Esophagus squamous epithelium (tissue), 5 donors: ENCODE measurements at places on chromosomes 16 and 17.

- DNase-seq, result no peak
These were observed 431 bp downstream of the SLFN11 start for GRCh38 chr17:35372846-35373533.

- no peak for DNase-seq
These were observed 7.4 kb upstream of the EEF2K start for GRCh38 chr16:22198547-22199293.

DNA sequence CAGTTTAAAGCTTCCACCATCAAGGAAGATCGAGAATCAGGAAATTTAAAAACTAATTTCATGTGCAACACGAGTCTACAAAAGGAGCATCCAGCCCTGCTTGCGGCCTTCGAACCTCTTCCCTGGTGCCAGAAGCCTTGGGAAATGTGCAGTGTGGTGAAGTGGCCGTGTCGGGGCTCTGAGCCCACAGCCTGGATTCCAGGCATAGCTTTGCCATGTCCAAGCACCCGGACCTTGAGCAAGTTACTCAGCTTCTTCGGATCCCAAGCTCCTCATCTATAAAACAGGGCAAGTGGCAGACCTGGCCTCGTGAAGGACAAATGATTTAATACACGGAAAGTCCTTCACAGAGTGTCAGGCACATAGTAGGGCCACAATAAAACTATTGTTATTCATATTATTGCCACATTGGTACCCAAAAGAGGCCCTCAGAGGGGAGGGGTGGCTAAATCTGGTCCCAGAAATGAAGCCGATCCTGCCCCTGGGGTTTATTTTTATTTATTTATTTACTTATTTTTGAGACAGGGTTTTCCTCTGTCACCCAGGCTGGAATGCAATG, 34.8 kb downstream of the COTL1 start:
- no peak for DNase-seq

GRCh38 chr16:57999971-58000705, at the start of gene ZNF319:
TSS of gene ZNF319 (minus strand) at chr16:58000672. CDS start at chr16:57998265, 2,407 bp downstream.
- DNase-seq, result no peak

DNA sequence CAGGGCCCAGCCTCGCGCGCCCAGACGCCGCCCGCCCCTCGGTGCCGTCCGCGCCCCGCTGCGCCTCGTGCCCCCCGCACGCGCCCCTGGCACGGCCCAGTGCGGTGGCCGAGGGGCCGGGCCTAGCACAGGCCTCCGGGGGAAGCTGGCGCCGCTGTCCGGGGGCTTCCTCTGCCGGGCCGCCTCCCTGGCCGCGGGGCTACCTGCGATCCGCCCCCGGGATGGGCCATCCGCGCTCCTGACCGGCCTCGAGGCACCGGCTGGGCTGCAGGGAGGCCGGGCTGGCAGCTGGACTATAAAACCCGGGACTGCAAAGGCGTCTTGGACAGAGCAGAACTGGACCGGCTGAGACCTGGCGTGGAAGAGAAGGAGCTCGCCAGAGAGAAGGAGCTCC, 783 bp downstream of the BHLHA9 start:
- no peak for DNase-seq

DNA sequence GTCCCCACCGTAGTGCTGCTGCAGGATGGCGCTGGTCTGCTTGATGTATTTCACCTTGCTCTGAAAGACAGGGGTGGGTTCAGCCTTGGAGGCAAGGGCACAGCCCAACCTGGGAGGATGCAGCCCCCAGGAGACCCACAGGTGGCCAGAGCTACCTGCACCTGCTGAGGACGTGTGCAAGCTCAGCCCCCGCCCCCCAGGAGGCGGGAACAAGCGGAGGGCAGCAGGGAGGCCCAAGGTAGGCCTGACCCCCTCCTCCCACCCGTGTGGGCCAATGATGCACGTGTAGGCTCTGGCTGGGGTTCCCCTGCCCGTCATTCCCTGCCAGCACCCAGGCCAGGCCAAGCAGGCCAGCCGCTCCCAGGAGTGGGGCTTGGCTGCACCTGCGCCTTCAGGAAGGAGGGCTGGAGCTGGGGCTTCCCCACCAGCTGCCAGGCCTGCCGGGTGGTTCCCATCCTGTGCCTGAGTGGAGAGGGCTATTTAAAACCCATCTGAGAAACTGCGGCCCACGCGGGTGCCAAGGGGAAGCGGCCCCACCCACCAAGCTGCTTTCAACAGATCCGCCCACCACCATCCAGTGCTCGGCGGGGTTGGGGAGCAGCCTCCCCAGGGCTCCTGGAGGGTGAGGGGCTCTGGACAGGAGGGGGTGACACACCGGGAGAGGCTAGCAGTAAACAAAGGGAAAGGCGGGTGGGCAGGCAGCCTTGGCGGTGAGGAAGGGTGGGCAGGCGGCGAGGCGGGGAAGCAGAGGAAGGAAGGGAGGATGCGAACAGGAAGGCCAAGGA, 3.8 kb downstream of the NTHL1 start:
- DNase-seq, result no peak

- DNase-seq, result no peak
These were observed 457.7 kb downstream of the XYLT1 start for GRCh38 chr16:17013038-17013437.

DNA sequence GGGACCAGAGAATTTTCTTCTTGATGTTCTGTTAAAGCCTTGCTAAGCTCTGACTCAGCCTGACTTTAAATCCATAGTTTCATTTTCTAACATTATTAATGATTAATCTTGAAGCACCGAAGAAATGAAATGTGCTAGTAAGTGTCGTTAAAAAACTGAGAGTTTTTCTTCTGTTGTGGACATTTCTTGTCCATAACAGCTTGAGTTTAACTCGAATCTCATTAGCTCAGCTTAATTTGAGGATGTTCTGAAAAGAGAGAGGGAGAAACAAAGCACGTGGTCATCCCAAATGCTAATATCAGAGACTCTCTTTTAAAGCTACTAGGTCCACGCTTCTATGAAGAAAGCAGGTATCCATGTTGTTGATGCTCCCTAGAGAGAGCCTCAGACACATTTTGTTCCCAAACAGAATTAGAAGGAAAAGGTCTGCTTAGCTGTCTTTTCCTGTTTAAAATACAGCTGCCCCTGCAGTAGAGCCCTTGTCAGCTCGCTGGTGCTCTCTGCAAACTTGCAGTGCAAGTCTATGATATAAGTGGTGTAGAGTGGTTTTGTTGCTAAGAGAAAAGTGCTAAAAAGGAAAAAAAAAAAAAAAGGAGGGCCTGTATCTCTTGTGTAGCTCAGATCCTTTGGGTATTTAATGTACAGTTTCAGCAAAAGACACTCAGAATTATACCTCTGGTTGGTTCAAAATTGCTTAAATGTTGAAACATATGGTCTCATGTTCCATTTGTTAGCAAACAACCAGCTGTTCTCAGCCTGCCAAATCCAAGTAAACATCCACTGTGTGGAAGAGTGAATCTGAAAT, 191.1 kb upstream of the TBX2 start:
- no peak for DNase-seq

DNA sequence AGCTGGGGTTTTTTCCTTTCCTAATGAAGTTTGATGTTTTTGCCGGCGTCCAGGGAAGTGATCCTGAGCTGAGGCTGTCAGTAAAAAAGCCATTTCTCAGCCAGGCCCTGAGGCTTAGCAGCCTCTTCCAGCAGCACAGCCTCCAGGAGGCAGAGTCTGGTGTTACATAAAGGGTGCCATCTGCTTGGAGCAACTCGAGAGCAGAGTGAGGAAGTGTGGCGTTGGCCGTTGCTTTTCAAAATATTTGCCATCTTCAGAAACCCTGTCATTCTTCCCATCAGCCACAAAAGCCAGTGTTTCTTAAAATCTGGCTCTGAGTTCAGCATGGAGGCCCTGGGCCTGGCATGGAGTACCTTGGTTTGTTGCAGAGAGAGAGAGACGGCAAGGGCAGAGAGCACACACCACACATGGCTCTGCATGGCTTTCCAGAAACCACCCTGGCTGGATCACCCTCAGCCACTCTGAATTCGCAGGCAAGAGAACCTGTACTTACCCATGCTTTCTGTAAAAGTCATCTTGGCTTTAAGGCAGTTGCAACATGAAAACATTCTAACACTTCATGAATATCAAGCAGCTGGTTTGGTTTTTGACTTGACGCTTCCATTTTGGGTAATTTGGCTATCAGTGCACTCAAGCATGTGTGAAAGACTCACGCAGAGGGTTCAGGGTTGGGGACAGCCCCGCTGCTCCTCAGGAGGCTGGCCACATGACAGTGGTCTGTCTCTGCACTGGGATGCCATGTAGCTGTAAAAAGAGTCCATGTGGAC, 21.0 kb downstream of the PMM2 start:
- DNase-seq, result no peak

DNA sequence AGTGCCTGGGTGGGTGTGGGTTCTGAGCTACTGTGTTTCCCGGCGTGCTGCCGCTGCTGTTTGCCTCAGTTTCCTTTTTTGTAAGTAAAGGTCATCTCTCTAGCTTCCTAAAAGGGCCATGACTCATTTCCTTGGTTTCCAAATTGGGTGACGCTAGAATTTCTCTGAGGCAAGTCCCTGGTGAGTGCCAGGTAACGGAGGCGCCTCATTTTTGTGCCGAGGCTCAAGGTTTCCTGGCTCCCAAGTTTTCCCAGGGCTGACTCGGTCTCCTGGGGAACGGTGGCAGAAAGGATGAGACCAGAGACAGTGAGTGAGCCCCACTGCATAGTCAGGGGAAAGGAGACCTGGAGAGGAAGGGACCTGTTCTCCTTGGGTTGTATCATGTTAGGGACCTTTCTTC, 20.3 kb downstream of the MSI2 start:
- DNase-seq, result no peak

GRCh38 chr16:15970202-15970601, 20.8 kb downstream of the ABCC1 start:
- no peak for DNase-seq

DNA sequence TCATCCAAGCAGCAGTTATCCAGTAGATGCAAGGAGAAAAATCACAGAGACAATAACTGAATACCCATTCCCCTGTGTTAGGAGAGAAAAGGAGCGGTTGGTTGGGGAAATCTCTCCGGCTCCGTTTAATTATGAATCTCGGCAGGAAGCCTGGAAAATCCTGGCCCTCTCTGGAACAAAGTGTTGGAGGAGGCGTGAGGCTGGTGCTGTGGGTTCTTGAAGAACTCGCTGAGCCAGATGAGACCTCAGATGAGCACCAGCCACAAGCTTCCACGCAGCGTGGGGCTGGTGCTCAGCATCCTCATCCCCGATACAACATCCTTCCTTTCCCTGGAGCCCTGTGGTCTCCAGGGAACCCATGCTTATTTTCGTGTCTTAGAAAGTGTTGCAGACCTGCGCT, 39.7 kb downstream of the CACNG4 start:
- DNase-seq, result no peak

GRCh38 chr17:77662833-77663232, 295.7 kb upstream of the TNRC6C start:
- DNase-seq, result no peak

GRCh38 chr16:86355951-86356350, 154.4 kb upstream of the FOXF1 start:
- DNase-seq, result no peak

GRCh38 chr16:7547736-7548135, 215.1 kb downstream of the RBFOX1 start:
- DNase-seq, result no peak

GRCh38 chr16:81551151-81551808, 106.7 kb downstream of the CMIP start:
- no peak for DNase-seq

- no peak for DNase-seq
These were observed 195.3 kb downstream of the ZNF423 start for GRCh38 chr16:49660626-49661025.

DNA sequence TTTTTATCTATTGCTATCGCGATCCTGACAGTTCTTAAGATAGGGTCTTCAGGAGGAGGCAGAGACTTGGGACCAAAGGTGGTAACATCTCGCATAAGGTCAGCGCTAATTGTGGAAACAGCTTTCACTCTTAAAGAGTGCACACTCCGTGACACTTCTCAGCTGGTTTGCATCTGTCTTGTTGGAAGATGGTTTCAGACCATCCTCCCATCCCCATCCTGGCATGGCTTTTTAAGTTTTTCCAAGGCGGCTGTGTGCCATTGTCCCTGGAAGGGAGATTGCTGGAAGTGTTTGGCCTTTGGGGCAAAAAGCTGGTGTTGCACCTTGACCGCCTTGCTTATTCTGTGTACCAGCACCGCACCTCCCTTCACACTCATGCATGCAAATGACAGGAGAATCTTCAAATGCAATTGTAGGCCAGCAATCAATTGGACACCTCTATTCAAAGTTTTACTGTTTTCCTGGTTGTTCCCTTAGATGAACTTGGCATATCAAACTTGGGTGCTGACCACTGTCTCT, 1.5 kb downstream of the SOCS7 start:
- DNase-seq, result no peak

DNA sequence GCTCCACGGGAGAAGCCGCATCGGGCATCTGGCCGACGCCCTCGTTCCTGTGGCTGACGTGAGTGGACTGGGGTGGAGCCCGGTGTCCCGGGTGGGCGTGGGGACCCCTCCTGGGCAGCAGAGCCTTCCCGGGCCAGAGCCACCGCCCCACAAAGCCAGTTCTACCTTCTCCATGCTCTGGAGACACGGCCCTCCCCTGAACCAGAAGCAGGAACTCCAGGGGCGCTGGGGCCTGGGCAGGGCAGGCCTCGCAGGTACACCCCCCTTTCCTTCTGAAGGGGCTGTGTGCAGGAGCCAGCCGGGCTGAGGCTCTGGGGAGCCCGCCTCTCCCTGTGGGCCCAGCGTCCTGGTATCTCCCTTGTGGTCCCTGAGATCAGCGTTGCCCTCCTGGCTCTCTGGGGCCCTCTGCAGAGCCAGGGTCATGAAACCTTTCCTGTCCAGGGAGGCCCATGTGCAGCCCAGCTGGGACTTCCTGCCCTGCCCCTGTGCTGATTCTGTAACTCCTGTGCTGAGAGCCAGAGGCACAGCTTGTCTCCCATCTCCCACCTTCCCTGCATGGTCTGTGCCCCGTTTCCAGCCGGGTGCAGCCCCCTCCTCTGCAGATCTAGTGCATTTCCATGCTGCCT, 6.5 kb downstream of the PIGQ start:
- DNase-seq, result no peak

DNA sequence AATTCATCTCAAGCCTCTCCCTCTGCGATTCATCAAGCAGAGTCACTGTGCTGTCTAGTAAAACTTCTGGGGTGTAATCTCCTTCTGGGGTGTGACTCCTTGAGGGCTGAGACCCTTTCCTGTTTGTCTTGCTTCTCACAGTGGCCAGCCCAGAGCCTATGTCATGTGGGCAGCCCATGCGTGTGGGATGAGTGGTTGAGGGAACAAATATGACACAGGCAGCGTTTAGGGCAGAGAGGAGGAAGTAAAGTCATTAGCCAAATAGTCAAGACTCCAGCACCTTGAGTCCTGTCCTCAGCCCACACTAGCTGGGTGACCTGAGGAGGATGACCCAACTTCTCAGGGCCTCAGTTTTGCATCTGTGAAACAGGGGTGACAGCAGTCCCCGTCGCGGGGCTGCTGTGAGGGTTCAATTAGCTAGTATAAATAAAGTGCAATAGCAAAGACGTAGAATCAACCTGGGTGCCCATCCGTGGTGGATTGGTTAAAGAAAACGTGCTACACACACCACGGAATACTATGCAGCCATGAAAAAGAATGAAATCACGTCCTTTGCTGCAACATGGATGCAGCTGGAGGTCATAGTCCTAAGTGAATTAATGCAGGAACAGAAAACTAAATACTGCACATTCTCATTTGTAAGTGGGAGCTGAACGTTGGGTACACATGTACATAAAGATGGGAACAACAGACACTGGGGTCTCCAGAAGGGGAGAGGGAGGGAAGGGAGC, 4.5 kb upstream of the ITGAX start:
- DNase-seq, result no peak

GRCh38 chr16:4386951-4387565, 15.4 kb downstream of the VASN start:
- no peak for DNase-seq

- DNase-seq, result no peak
These were observed 172.2 kb downstream of the SEC14L1 start for GRCh38 chr17:77312786-77313599.
